Aortic smooth muscle cell (primary cell): ENCODE measurements at places on chromosomes 5 and 9. TPM values are rescaled to one million over a fixed set of nuclear protein-coding genes. Genes with fewer than 3 reads are reported as not detected.

Gene LMBRD2
- 26.6 and 30.4 TPM in 2 replicates for total RNA-seq

Gene AMBP
- total RNA-seq: 0.12 and 0.53 TPM in 2 replicates

Gene DOCK2
- total RNA-seq: 0.13 and 0.31 TPM in 2 replicates

Gene EIF4E1B
- total RNA-seq: not detected in 2 replicates

Gene C8G
- 0.13 and 0.44 TPM in 2 replicates for total RNA-seq
